ENCODE measurements at places on chromosomes 12 and 14. TPM values are rescaled to one million over a fixed set of nuclear protein-coding genes. Genes with fewer than 3 reads are reported as not detected.

The PSMC1 gene
- 112 TPM for total RNA-seq

The CCDC196 gene
- total RNA-seq = not detected

The KRT73 gene
- not detected for total RNA-seq

DNA sequence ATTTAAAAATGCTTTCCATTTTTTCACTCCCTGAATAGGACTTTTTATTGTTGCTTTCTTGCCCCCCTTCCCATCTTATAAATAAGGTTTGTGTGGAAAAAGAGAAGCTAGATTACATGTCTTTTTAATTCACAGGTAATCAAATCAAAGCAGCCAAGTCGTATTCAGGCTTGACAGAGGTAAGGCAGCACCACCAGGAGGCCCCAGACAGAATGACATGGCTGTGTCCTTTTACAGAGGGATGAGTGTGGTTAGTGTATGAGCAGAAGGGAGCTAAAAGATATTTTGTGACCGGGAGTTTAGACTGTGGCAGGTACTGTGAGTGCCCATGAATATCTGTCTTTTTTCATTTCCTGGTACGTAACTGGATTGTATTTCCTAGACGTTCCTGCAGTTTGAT, 596.1 kb downstream of the ETNK1 start:
- no peaks in the 10 kb centered on the region for H3K36me3 ChIP-seq
- H3K27me3 ChIP-seq = no peaks in the 10 kb centered on the region
- DNase-seq = no peak
- no peaks in the 10 kb centered on the region for H3K4me1 ChIP-seq

DNA sequence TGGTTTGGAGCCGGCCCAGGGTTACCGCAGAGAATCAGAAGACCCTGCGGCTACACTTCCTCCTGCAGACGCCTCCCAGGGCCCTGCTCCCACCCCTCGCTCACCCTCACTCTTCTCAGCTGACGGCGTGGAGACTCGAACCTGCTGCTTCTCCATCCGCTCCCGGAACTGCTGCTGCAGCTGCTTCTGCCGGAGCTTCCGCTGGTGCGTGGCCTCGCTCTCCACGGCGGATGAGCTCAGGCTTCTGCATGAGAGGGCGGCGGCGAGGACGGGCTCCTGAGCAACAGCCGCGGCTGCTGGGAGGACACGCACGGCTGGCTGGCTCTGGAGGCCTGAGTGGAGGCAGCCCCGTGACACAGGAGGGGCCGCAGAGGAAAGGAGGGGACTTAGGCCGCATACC, 33.3 kb downstream of the RAD52 start:
- H3K36me3 ChIP-seq = peaks cover 25% of the 10 kb centered on the region
- no peak overlapping the region for H3K4me3 ChIP-seq
- no peak overlapping the region for H3K27ac ChIP-seq

DNA sequence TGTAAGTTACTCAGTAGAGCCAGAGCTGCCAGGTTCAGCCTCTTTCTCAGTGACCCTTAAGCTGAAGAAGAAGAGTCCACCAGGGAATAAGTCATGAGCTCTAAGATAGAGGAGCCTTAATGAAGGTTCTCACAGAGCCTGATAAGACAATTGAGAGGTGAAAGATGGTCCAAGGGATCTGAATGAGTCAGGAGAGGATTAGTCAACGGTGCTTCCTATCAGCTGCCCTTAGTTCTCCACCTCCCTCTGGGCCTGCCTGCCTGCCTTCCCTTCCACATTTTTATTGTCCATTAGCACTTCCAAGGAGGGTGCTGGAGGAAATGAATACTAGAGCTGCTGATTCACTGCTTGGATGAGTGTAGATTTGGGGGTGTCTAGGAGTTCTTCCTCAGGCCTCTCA, 161.7 kb upstream of the RMST start:
- no peaks in the 10 kb centered on the region for H3K4me1 ChIP-seq
- no peaks in the 10 kb centered on the region for H3K27me3 ChIP-seq
- DNase-seq = peak; percentile 3
- no peak overlapping the region for H3K4me3 ChIP-seq
- H3K27ac ChIP-seq = no peak overlapping the region

DNA sequence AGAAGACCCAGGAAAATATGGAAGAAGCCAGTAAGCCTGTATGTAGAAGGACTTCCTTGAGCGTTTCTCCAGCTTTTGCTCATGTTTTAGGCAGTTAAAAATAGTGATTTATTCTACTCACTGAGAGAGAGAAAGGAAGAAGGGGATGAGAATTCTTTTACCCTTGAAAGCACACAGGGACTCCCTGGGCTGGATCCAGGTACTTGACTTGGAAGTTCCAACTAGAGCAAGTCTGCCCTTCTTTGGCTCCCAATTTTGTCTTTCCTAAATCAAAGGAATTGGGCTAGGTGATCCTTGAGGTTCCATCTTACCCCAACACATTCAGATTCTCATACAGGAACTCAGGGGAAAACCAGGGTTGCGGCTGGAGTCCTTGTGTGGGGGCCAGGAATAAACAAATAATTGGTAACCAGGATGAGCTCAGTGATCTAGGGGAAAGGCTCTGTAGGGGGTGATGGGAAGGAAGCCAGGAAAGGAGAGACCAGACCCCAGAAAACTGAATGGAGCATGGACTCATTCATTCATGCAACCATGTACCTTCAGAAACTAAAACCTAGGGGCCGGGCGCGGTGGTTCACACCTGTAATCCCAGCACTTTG, 11.5 kb upstream of the ITGA5 start:
- H3K27me3 ChIP-seq = no peaks in the 10 kb centered on the region
- peaks cover 31% of the 10 kb centered on the region for H3K4me1 ChIP-seq
- no peak overlapping the region for H3K4me3 ChIP-seq
- no peak overlapping the region for H3K27ac ChIP-seq

- peak; percentile 94 for DNase-seq
- H3K27me3 ChIP-seq = no peaks in the 10 kb centered on the region
- peaks cover 19% of the 10 kb centered on the region for H3K4me1 ChIP-seq
- H3K36me3 ChIP-seq = peaks cover 40% of the 10 kb centered on the region
These were observed at the start of gene SRSF5 for GRCh38 chr14:69766984-69767368. Gene SRSF5, plus strand, starts transcription at chr14:69767142. Its CDS starts 1,015 bp downstream, at chr14:69768157.

- no peaks in the 10 kb centered on the region for H3K36me3 ChIP-seq
- peak; percentile 100 for DNase-seq
- H3K4me3 ChIP-seq = no peak overlapping the region
- H3K4me1 ChIP-seq = peaks cover 16% of the 10 kb centered on the region
These were observed 113.0 kb upstream of the RAP1B start for GRCh38 chr12:68497702-68498101.

DNA sequence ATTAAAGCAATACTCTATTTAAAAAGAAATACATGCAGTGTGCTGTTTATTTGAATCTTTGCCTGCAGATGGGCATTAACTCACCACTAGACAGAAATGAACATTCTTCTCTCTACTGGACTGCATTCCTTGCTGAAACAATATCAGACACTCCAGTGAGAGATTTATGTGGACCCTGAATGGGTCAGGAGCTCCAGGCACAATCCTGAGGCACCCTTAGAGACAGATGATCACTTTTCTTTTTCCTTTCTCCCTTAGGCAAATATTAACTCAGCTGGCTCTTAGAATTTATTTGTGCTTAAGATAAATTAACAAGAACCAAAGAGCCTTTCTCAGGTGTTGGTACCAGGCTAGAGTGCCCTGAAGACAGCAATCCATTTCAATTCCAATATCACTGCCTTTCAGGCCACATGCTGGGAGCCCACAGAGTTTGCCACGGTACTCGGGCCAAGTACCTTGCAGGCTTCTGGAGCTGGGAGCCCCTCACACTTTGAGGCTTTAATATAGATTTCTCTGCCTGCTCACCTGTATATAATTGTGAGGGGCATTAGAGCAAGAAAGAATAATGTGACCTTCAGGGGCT, 173.0 kb downstream of the EMP1 start:
- H3K27me3 ChIP-seq = peaks cover 2% of the 10 kb centered on the region
- H3K4me1 ChIP-seq = no peaks in the 10 kb centered on the region
- H3K4me3 ChIP-seq = no peak overlapping the region
- H3K27ac ChIP-seq = no peak overlapping the region
- no peaks in the 10 kb centered on the region for H3K36me3 ChIP-seq

GRCh38 chr14:22039938-22040780, 366.5 kb upstream of the OR4E1 start:
- H3K4me1 ChIP-seq = no peaks in the 10 kb centered on the region
- no peak overlapping the region for H3K4me3 ChIP-seq
- H3K27ac ChIP-seq = no peak overlapping the region
- DNase-seq = no peak
- H3K27me3 ChIP-seq = no peaks in the 10 kb centered on the region

- H3K4me1 ChIP-seq = no peaks in the 10 kb centered on the region
- peaks cover 3% of the 10 kb centered on the region for H3K27me3 ChIP-seq
These were observed 381.0 kb downstream of the NOVA1 start for GRCh38 chr14:26216786-26217185.

- DNase-seq = no peak
- H3K4me1 ChIP-seq = peaks cover 12% of the 10 kb centered on the region
- no peaks in the 10 kb centered on the region for H3K27me3 ChIP-seq
- peak overlapping the region; percentile 99 for H3K27ac ChIP-seq
- H3K4me3 ChIP-seq = peak overlapping the region; percentile 88
These were observed 1.1 kb downstream of the ATXN2 start for GRCh38 chr12:111597831-111598636.

- no peak for DNase-seq
- peak overlapping the region; percentile 82 for H3K27ac ChIP-seq
- H3K4me1 ChIP-seq = peaks cover 8% of the 10 kb centered on the region
- H3K4me3 ChIP-seq = peak overlapping the region; percentile 85
- no peaks in the 10 kb centered on the region for H3K27me3 ChIP-seq
- H3K36me3 ChIP-seq = peaks cover 11% of the 10 kb centered on the region
These were observed 818 bp downstream of the VPS33A start for GRCh38 chr12:122265476-122265875.

- H3K36me3 ChIP-seq = peaks cover 7% of the 10 kb centered on the region
- H3K4me1 ChIP-seq = peaks cover 19% of the 10 kb centered on the region
- DNase-seq = no peak
These were observed 120.5 kb downstream of the DIP2B start for GRCh38 chr12:50625029-50625925.

DNA sequence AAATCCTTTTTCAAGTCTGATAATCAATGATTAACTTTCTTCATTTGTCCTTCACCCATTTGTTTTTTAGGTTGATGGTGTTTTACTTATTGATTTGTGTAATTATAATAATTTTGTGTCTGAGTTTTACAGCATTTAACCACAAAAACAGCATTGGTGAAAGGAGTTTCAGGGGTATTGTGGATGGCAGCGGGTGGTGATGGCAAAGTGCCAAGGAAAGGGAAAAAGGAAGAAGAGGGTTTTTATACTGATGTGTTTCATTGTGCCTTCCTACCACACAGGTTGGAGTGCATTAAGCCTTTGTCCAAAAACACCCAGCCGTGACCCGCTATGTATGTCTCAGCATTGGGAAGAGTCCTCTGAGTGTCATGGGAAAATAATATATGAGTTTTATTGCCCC, 150.3 kb downstream of the DAD1 start:
- H3K27me3 ChIP-seq = no peaks in the 10 kb centered on the region
- no peaks in the 10 kb centered on the region for H3K36me3 ChIP-seq
- H3K4me3 ChIP-seq = no peak overlapping the region
- no peaks in the 10 kb centered on the region for H3K4me1 ChIP-seq
- no peak for DNase-seq

- H3K27me3 ChIP-seq = no peaks in the 10 kb centered on the region
- H3K4me1 ChIP-seq = no peaks in the 10 kb centered on the region
- no peak for DNase-seq
- no peak overlapping the region for H3K4me3 ChIP-seq
These were observed 24.2 kb upstream of the NT5DC3 start for GRCh38 chr12:103865151-103865730.

DNA sequence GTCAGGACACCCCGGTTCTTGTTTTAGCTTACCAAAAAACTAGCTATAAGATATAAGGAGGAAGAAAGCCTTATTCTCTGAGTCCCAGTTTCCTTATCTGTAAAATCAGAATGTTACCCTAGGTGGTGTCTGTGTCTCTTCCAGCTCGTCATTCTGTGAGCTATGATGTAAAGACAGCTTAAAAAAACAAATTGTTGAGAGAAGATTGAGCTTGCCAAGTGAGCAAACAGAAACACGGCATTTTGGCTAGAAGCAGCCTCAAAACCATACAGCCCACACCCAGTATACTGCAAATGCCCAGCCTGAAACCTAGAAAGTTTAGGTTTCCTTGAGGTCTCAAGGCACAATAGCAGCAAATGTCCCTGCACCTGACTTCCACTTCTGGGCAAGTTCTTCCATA, 151.4 kb downstream of the SSPN start:
- no peak overlapping the region for H3K27ac ChIP-seq
- H3K27me3 ChIP-seq = no peaks in the 10 kb centered on the region
- peaks cover 17% of the 10 kb centered on the region for H3K4me1 ChIP-seq
- DNase-seq = peak; percentile 47
- H3K36me3 ChIP-seq = no peaks in the 10 kb centered on the region

DNA sequence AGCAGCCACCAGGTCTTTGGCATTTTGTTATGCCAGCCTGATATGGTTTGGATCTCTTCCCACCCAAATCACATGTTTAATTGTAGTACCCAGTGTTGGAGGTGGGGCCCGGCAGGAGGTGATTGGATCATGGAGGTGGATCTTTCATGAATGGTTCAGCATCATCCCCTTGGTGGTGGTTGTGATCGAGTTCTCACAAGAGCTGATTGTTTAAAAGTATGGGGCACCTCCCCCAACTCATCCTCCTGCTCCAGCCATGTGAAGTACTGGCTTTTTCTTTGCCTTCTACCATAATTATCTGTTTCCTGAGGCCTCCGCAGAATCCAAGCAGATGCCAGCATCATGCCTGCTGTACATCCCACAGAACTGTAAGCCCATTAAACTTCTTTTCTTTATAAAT, 12.8 kb upstream of the PRKD1 start:
- no peak overlapping the region for H3K4me3 ChIP-seq
- no peak overlapping the region for H3K27ac ChIP-seq
- no peaks in the 10 kb centered on the region for H3K4me1 ChIP-seq
- no peak for DNase-seq
- no peaks in the 10 kb centered on the region for H3K27me3 ChIP-seq

GRCh38 chr12:46917821-46918220, 92.0 kb upstream of the SLC38A4 start:
- H3K27me3 ChIP-seq = no peaks in the 10 kb centered on the region
- H3K27ac ChIP-seq = no peak overlapping the region
- H3K36me3 ChIP-seq = no peaks in the 10 kb centered on the region
- DNase-seq = no peak
- H3K4me1 ChIP-seq = peaks cover 4% of the 10 kb centered on the region
